ENCODE measurements at places on chromosomes 5 and 9. TPM values are rescaled to one million over a fixed set of nuclear protein-coding genes. Genes with fewer than 3 reads are reported as not detected.

- no peak for DNase-seq
Observed at GRCh38 chr9:137491735-137492432, 32.8 kb upstream of the NSMF start.

DNA sequence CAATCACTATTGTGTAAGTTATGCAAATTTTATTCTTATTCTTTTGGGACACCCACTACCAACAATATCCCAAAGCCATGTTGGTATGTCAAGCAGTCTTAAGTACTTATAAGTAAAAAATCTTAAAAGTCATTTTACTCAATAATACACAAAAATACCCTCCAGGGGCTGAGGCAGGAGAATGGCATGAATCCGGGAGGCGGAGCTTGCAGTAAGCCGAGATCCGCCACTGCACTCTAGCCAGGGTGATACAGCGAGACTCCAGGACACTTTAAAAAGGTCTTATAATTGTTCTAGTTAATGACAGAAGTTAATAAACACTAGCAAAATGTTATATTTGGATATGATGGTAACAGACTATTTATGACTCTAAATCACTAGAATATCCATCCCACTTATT, 16.8 kb downstream of the CLINT1 start:
- DNase-seq: no peak

DNA sequence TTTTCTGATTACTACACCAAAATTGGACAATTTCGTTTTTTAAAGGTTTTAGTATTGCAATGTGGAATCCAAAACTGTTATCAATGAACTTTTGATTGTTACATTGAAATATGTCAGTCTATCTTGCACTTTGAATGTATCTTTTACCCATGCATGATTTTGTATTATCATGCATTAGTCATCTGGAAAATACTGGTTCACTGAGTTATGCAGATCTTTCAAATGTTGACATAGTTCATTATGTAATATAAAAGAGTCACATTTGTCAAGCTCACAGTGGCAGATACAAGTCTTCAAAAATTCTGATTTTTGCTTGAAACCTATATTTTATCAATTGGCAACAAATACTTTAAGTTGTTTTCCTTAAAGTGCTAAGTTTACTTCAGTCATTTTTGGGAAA, 85.2 kb downstream of the NR3C1 start:
- no peak for DNase-seq

GRCh38 chr5:119238265-119239118, 117.3 kb upstream of the TNFAIP8 start:
- DNase-seq: no peak

The STRBP gene
- total RNA-seq: 20.6 TPM

The EIF4E1B gene
- not detected for total RNA-seq

- DNase-seq: no peak
Observed at GRCh38 chr9:105023788-105024187, 95.8 kb upstream of the ABCA1 start.

- no peak for DNase-seq
Observed at GRCh38 chr5:32379421-32379820, 65.1 kb downstream of the ZFR start.

DNA sequence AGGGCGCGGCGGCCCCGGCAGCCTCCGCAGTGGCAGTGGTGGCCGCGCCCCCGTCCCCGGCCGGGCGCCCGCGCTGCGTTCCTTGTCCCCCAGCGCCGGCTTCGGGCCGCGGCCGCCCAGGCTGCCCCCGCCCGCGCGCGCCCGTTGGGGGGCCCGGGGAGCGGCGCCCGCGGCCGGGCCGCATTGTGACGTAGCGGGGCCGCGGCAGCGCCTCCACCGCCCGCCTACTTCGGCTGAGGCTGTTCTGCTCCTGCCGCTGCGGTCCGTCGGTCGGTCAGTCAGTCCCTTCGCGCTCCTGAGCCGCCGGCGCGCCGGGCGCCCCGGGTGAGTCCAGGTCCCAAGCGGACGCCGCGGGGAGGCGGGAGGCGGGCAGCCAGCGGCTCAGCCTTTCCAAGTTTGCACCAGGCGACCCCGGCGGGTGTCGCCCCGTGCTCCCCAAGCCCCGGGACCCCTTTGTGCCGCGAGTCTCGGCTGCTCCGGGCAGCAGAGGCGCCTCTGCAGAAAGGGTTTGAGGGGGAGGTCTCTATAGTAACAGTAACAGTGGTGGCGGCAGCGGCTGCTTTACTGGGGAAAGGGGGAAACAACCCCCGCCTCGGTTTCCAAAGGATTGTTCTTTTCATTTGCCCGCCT, at the start of gene SNCAIP:
Gene SNCAIP (plus strand): TSS at position 277 of the 630 bp plus-strand sequence. CDS start 78,898 bp downstream, outside the sequence.
- no peak for DNase-seq

DNA sequence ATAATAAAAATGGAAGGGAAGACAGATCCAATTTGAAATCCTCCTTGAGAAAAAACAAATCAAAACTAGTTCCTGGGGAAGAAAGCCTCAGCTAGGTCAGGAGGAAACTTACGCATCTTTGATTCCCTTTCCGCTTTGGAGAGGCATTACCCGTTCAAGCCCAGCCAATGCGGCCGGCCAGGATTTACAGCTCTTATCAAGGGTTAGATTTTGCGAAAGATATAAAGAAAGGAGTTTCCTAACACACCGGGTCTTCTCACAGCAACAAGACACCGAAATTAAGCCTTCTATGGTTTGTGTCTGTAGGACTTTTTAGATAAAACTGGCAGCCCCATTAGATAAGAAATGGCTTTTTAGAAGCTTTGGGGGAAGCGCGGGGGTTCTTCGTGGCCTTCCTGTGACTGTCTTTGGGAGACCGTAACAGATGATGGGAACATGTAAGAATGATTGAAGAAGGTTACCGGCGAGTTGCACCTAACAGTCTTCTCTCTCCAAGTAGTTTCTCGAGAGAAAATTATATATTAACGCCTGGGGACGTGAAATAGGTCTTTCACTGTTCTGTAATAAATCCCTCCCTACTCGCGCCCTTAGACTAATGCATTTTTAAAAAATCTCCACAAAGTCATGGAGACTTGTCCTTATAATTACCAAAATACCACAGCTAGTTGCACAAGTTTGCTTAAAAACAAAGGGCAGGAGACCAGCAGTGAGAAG, 1.3 kb upstream of the ISL1 start:
- no peak for DNase-seq

DNA sequence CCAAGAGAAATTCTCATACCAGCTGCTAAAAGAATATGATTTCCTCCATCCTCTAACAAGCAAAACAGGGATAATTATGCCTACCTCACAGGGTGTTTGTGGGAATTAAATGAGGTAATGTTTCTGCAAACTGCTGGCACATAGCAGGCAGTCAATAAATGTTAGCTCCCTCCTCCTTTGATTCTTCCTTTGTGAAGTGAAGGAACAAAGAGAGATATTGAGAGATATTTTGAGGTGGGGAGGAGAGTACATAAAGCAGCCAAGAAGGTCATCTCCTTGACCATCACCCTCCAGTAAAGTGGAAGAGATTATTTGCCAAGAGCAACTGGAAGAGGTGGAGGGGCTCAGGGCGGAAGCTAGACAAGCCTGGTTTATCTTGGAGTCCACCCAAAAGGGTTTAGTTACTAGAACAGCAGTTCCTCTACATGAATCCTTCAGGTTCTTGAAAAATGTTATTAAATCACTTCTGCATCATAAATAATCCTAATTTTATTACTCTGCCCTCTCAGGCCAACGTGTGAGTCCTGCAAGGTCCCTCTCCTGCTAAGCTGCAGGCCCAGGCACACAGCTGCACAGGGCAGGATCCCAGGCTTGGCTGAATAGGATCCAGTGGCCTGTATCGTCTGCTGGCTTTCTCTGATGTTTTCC, 35.0 kb upstream of the TLE1 start:
- no peak for DNase-seq

GRCh38 chr5:4873652-4874051, 266.5 kb upstream of the ADAMTS16 start:
- DNase-seq: no peak

The EPB41L4A gene
- total RNA-seq: 22.8 TPM

DNA sequence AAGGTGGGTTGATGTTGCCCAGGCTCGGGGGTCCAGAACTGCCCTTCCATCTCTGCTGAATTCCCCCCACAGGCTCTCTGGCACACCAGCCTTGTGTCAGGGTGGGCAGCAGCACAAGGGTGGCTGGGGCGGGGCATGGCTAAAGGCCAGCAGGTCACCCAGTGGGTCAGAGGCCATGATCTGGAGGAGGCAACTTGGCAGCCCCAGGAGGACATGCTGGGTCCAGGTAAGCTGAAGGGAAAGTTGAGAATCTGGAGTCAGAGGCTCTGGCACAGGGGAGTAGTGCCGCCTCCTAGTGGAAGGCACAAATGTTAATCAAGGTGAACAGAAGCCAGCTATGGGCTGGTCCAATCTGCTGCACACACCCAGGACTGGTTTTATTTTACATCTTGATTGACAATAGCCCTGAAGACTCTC, 6.2 kb downstream of the TMEM8B start:
- DNase-seq: no peak

DNA sequence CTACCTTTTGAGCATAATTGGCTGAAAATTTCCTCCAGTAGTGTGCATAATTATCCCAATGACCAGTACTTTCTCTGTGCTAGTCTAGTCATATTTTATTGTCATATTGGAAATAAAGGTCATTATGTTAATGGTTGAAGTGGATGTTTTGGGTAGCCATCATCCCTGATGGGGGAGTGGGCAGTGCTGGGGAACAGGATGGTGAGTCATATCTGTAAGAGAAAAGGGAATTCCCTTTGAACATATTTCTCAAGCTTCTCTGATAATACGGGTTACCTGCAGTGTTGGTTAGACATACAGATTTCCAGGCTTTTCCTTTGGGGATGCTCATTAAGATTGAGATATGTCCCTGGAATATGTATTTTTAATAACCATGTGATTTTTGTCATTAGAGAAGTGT, 33.3 kb upstream of the SPATA31D4 start:
- DNase-seq: no peak

GRCh38 chr5:56278335-56278753, 45.2 kb upstream of the ANKRD55 start:
- DNase-seq: no peak

DNA sequence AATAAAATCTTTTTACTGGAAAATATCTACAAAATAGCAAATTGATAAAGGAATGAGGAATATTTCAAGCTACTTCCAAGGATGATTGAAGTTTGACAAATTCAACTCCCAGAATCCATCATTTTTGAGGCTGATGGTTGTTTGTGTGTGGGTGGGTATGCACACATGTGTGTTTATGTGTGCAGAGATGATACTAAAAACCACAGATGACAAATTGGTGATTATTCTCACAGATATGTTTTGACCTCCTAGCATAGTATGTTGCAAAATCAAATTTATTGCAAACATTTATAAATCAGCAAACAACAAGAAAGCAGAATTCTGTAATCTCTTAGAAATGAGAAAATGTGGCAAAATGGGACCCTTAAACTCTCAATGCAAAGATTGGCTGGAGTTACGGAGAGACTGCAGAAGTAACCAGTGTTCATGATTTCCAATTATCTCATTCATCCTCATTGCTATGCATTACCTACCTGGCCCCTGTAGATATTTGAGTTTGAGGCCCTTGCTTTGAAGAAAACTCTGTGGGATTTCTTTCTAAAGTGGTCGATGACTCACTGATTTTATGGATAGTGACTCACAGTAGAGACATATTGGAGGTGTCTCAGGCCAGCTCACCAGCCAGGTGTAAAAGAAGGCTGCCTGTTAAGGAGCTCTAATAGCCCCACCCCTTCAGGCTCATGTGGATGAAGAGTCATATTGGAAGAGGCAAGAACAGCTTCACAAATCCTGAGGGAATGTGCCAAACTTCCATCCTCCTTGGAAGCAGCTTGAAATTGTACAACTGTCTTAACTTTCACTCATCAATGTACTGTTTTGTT, 44.6 kb upstream of the TMC1 start:
- no peak for DNase-seq

GRCh38 chr5:115179030-115179393, 9.3 kb upstream of the TRIM36 start:
- no peak for DNase-seq

GRCh38 chr9:126002476-126003350, 255.5 kb downstream of the PBX3 start:
- no peak for DNase-seq

The PCDHB5 gene
- total RNA-seq: 7.4 TPM

The TAF1L gene
- not detected for total RNA-seq

DNA sequence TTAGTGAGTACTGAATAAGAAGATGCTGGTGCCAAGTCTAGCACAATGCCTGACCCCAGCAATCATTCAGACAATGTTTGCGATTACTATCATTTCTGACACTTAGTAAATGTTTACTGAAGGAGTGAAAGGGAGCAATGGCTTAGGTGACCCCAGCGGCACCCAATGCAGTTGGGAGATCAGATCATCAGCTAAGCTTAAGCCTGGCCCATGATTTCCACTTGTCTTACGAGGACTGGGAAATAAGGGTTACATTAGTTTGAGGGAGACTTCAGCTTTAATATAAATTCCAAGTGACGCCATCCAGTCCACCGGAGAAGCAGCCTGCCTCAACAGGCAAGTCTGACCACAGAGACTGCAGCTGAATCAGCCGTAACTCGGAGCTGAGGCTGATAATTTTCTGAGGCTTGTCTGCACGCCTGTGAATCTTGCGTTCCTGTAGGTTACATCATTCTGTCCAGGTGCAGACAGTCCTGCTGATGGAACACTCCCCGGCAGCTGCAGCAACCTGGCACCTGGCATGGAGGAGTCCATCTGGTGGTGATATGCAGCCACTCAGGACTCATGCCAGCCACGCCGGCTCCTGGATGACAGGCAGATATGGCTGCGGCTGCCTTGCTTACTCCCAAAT, 34.9 kb upstream of the FGF1 start:
- DNase-seq: no peak

DNA sequence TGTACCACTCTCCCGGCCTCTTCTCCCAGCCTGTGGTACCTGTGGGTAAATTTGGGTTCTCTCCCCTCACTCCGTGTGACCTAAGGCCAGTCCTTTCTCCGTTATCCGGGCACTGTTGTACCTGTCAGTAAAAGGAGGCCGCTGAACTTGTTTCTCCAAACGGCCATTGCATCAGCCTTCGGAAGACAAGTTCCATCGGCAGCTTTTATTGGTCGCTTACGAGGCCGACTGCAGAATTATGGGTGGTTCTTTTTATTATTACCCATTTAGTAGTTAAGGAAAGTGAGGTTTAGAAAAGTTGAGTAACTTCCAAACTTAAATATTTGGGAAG, 558 bp downstream of the GRPEL2 start:
- no peak for DNase-seq

The DBH gene
- total RNA-seq: 0.06 TPM

GRCh38 chr5:105460721-105461120, 1898.1 kb upstream of the NUDT12 start:
- DNase-seq: no peak

The MLANA gene
- not detected for total RNA-seq

GRCh38 chr9:99226054-99226453, 4.0 kb downstream of the SEC61B start:
- DNase-seq: no peak

DNA sequence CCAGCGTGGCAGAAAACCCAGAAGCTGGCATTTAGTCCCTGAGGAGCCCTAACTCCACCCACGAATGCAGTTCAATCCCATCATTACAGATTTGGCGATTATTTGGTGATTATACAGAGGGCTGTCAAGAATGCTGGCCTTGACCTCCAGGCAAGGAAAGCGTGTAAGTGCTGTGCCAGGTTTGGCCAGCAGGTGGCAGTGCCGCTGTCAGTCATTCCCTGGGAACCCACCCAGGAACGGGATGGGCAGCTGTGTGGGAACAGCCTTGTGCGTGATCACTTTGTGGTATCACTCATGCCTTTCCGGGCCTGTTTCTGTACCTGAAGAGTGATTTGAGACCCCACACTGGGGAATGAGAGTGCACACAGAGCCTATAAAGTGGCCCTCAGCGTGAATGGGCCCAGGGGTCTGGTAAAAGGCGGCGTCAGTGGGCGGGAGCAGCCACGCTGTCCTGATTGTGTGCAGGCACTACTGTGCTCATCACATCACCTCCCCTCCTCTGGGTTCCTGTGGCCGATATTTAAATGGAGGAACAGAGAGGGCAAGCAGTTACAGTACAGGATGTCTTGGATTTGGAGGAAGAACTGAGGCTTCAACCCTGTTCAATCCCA, 215.6 kb downstream of the ROR2 start:
- no peak for DNase-seq

The MYO10 gene
- total RNA-seq: 7.1 TPM

The RIGI gene
- total RNA-seq: 8.0 TPM

Data from esophagus muscularis mucosa (tissue), 4 donors.